Stimulated activated CD4-positive, alpha-beta T cell treated with anti-CD3 and anti-CD28 coated beads, Interleukin-15, amount 100 ng/mL, for 1 hour (primary cell): ENCODE measurements at places on chromosomes 12 and 14.
A peak's percentile ranks its signal among the peaks of the same experiment; 100 is the strongest.

DNA sequence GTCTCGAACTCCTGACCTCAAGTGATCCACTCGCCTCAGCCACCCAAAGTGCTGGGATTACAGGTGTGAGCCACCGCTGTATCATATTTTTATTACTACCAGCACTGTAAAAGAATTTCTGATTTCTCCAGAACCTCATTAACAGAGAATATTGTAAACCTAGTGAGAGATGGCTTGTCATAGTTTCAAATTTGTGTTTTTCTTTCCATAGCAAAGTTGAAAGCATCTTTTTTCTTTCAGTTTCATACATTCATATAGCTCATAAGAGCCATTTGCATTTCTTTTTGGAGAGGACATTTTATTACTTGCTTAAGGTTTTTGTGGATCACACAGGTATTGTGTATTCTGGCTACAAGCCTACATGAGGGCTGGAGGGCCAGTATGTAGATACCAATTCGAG is 58.0 kb downstream of the MIS18BP1 start:
- no peak for DNase-seq

- no peak for DNase-seq
Observed at GRCh38 chr14:102551995-102552705, 40.3 kb upstream of the RCOR1 start.

DNA sequence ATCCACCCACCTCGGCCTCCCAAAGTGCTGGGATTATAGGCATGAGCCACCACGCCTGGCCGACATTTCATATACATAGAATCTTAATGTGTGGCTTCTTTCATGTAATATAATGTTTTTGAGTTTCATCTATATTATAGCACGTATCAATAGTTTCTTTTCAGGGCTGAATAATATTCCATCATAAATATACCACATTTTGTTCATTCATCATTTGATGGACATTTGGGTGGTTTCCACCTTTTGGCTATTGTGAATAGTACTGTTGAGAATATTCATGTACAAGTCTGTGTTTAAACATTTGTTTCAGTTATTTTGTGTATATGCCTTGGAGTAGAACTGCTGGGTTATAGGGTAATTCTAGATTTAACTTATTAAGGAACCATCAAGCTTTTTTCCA is 12.0 kb downstream of the ACVR1B start:
- DNase-seq: no peak

DNA sequence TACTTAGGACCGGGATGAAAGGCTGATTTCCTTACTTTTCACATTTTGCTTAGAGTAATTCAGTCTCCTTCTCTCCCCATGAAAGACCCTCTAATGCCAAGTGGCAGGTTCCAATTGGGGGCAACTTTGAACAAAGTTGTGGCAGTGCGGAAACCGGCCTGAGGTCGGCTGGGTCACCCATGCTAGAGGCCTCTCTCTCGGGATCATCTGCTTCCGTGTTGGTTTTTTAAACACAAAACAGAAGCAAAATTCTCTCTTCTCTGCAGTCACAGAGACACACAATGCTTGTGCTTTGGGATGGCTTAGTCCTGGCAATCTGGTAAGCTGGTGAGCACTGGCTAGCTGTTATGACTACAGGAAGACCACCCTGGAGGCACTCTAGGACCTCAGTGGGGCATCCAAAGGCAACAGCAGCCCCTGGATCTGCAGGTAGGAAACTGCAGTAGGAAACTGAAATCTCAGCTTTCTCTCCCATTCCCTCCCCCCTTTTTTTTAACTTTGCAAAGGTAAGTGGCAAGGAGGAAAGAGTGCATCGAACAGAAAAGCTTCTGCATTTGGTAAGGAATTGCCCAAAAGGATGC is 102.1 kb downstream of the BCL11B start:
- DNase-seq: no peak

DNA sequence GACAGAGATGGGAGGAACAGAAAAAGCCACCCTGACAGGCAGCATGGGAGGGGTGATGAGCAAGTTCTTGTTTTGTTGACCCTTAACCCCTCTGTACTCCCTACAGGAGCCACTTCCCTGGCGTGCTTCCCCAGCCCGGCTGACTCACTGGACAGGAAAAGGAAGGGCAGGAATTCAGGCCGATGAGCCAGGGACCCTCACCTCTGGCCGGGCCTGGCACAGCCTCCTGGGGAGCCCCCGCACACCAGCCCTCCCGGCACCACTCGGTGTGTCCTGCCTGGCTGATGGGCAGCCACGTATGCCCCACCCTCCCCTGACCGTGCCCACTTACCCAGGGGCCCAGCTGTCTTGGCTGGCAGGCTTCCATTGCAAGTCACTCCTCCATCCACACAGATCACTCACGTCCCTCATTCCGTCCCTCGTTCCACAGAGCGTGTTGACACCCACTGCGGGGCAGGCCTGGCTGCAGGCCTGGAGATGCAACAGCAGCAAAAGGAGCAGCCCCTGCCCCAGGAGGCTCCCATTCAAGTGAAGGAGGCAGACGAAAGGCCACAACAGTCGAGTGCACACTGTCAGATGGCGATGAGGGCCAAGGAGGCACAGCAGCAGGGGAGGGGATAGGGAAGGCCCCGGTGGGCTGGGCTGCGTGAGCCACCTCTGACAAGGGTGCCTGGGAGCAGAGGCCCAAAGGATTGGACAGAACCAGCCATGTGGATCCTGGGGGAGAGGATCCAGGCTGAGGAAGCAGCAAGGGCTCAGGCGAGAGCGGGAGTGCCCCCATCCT is 19.7 kb upstream of the CD9 start:
- no peak for DNase-seq

- DNase-seq: no peak
Observed at GRCh38 chr14:25049568-25050268, at the start of gene STXBP6. Gene STXBP6, minus strand, starts transcription at chr14:25050147. Its CDS starts 75,329 bp downstream, at chr14:24974818.

- no peak for DNase-seq
Observed at GRCh38 chr12:52555577-52555976, 2.6 kb upstream of the KRT71 start.

DNA sequence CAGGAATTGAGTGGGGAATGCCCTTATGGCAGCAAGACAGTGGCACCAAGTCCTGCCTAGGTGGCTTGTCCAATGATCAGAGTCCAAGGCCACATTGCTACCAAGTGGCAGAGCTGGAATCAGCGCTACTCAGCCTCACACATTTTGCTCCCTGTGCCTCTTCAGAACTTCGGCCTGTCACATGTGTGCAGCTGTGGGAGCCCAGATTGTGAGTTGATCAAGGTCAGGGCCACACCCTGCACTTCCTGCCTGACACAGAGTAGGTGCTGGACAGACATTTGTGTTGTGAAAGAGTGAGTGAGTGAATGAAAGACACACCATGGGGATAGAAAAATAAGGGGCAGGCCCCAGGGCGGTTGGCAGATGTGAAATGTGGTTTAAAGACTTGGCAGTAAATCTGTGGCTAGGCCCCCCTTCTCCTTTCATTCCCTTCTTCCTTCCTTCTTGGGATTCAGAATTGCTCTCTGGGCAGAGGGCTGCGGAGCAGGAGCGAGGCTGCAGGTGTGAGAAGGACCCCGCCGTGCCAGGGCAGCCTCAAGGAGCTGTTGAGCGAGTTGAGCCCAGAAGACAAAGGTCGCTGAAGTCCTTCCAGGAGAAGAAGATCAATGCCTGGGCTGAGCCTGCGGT is 83.5 kb downstream of the SLC25A47 start:
- no peak for DNase-seq

- no peak for DNase-seq
Observed at GRCh38 chr12:25365340-25365730, 114.6 kb upstream of the KRAS start.

GRCh38 chr12:112148031-112148513 is 22.7 kb downstream of the TRAFD1 start:
- no peak for DNase-seq

DNA sequence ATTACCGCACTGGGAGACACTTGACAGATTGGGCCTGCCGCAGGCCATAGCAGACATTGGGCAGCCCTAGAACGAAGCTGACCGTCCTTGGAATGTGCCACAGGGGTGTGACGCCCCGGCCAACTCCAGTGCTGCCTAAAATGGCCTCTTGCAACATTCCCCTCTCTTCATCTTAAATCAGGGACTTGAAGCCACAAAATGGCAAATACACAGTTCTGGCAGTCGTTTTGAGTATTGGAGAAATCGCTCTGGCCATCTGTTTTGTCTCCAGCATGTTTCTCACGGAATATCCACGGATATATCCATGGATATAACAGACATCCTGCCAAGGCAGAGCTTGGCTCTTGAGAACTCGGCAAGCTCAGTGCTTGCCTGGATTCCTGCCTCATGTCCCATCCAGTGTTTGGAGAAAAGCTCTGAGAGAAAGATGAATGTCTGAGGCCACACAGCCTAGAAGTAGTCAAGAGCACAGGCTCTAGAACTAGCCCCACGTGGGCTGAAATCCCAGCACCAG is 158.4 kb downstream of the CHST11 start:
- no peak for DNase-seq

GRCh38 chr14:35553808-35554207 is 19.8 kb downstream of the INSM2 start:
- DNase-seq: no peak

GRCh38 chr12:51320695-51321320 is 3.2 kb downstream of the BIN2 start:
- DNase-seq: no peak

DNA sequence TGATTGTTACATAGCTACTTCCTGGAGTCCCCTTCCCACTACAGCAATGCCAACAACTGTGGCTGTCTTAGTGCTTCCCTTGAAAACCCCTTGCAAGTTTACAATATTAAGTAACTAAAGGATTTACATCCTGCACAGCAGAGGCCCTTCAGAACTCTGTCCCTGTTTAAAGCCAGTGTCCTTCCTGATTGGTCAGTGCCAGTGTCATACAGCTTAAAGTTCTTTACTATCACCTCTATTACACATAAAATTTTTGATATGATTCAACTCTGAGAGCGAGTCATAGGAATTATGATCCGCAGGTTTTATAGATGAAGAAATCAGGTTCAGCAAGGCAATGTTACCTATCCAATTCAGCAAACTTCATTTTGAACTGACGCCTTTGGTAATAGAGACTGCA is 91.4 kb upstream of the ALX1 start:
- no peak for DNase-seq

- DNase-seq: no peak
Observed at GRCh38 chr14:30882431-30882830, 8.1 kb downstream of the COCH start.

GRCh38 chr12:93838193-93838592 is 161.0 kb downstream of the CRADD start:
- no peak for DNase-seq

GRCh38 chr12:62879691-62880090 is 55.3 kb downstream of the PPM1H start:
- no peak for DNase-seq

- DNase-seq: no peak
Observed at GRCh38 chr12:40692765-40693206, 547 bp downstream of the CNTN1 start.

GRCh38 chr12:53660041-53660440 is 15.8 kb downstream of the ATP5MC2 start:
- DNase-seq: no peak

- no peak for DNase-seq
Observed at GRCh38 chr12:6382982-6383381, 980 bp upstream of the LTBR start.

GRCh38 chr12:45216230-45216982 is 511 bp downstream of the ANO6 start:
- peak; percentile 28 for DNase-seq

- DNase-seq: no peak
Observed at GRCh38 chr12:43008953-43009845, 419.7 kb upstream of the PRICKLE1 start.

DNA sequence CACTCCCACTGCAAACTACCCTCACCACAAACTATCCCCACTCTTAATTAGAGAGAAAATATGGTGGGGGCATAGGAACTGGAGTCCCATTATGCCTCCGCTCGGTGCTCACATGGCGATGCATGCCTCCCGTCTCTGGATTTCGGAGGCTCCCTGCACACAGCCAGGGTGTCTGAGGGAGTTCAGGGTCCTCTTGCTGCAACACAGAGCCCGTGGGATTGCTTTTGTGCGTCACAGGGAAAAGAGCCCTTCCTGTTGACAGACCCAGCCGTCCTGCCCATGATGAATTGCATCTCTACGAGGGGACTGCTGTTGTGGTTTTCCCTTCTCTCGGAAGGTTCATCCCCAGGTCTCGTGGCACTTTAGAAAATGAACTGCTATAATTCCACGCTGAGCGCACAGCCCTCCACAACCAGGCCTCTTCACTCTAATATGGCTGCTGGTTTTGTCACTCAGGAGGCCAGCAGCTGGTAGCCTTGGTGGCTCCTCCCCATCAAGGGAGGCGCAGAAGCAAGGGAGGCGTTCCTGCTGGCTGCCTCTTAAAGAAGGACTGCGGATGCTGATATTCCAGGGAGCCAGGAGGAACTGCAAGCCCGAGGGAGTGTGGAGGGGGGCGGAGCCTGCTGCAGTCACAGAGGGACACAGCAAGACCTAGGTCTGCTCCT is 158.0 kb downstream of the KCNA5 start:
- no peak for DNase-seq
